ENCODE measurements at places on chromosomes 13 and 19.

- no peak for DNase-seq
Observed at GRCh38 chr19:43674183-43674582, 4.2 kb upstream of the PLAUR start.

DNA sequence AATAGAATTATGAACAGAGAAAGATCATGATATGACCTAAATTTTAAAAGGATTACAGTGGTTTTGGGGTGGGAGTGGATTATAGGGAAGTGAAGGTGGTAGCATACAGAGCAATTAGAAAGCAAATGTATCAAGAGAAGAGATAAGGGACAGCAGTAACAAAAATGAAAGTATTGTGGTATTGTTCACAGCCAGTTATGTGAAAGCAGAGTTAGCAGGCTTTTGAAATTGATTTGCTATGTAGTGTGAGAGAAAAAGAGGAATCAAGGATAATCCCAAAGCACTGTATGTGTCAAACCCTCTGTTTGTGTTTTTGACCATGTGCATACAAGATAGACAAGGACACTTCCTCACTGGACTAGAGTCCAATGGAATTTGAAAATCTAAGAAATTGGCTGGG lies 1721.4 kb downstream of the PCDH9 start:
- no peak for DNase-seq

GRCh38 chr19:19115954-19116353 lies 22.3 kb downstream of the TMEM161A start:
- no peak for DNase-seq

- DNase-seq, result peak; percentile 58
Observed at GRCh38 chr13:43023289-43023963, at the start of gene DNAJC15. Gene DNAJC15 (plus strand): TSS chr13:43023586. CDS start chr13:43023627, 41 bp downstream.

DNA sequence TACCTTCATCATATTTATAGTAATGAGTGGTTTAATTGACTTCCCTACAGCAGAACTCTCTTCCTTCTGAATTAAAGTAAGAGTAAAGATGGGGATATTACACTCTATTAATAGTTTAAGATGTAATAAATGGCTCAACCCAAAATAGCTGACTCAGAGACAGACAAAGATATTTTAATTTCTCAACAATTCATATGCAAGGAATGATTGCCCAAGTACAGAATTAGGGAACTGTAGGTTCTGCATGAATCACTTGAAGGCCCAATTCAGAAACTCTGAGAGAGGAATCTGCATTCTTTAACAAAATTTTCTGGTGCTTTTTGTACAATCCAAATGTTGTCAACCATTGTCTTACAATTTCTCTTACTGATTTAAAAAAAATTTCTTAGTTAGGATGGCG lies 42.9 kb upstream of the PCDH9 start:
- DNase-seq, result no peak

DNA sequence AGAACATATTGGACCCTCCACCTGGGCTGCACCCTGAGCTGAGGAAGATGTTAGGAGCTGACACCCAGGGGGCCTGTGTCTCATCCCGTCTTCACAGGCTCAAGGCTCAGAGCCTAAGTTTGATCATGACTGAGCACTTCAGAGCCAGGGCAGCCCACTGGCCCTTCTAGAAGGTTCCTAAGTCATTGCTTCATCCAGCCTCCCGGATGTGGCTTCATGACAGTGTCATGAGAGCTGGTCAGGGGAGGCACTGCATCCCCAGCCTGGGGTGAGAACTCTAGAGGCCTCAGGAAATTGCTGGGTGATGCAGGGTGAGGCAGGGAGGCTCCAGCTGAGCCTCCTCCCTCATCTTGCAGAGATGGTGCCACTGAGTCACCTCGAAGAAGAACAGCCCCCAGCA lies 24.9 kb upstream of the PIK3R2 start:
- no peak for DNase-seq

DNA sequence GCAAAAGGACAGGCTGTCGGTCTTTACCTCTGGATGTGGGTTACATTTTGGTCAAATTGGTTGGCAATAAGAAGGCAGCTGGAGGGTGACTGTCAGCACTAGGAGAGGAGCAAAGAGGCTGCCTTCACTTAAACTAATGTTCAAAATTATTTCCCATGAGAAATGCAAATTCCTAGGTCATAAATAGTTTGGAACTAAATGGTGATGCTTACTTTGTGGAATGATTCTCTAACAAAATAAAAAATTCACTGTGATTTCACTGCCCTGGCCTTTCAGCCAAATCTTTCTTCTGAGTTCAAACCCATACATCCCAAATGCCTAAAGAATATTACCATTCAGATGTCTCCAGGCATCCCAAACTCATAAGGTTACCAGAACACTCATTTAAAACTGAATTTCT lies 25.0 kb upstream of the OXGR1 start:
- no peak for DNase-seq

GRCh38 chr19:15264061-15264932 lies 32.0 kb upstream of the EPHX3 start:
- DNase-seq, result no peak

Data from LoVo (cell line).